ENCODE measurements at places on chromosomes 12 and 14.

DNA sequence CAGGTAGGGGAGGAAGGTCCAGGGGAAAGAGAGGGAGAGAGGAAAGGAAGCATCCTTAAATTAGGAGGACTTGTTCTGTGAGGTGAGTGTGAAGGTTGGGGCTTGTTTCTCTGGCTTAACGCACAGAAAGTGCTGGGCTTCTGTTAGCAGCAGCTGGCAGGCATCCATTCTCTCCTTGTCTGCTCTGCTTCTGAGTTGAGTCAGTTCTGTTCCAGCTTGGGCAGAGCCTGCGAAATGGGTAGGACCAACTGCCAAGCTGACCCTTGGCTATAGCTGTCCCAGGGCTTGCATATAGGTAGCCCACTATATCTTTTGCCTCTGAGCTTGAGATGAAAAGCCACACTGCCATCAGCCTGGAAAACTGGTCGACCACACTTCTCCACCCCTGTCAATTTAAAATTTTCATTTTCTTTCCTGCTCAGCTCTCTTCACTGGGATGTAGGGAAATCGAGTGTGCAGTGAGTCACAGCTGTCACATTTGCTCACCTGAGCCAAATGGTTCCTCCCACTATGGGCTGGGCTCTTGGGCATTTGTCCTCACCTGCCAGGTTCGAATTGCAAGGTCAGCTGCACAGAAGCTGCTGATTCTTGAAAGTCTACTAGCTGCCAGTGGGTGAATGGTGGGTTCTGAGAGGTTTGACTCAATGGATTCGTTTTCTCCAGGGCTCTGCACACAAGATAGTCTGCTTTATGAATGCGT is 256.4 kb upstream of the PWP1 start:
- no peak for DNase-seq

DNA sequence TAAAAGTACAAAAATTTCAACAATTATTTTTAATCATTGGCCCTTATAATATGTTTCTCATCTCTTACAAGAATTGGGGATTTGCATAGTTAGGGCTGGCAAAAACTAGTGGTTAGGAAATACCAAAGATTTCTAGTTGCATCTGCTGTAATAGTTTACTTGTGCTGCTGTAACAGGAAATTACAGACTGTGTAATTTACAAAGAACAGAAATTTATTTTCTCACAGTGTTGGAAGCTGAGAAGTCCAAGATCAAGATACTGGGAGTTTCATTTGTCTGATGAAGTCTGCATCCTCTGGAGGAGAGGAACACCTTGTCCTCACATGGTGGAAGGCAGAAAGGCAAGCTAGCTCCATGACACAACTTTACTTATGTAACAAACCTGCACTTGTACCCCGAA is 157.0 kb downstream of the FLRT2 start:
- no peak for DNase-seq

DNA sequence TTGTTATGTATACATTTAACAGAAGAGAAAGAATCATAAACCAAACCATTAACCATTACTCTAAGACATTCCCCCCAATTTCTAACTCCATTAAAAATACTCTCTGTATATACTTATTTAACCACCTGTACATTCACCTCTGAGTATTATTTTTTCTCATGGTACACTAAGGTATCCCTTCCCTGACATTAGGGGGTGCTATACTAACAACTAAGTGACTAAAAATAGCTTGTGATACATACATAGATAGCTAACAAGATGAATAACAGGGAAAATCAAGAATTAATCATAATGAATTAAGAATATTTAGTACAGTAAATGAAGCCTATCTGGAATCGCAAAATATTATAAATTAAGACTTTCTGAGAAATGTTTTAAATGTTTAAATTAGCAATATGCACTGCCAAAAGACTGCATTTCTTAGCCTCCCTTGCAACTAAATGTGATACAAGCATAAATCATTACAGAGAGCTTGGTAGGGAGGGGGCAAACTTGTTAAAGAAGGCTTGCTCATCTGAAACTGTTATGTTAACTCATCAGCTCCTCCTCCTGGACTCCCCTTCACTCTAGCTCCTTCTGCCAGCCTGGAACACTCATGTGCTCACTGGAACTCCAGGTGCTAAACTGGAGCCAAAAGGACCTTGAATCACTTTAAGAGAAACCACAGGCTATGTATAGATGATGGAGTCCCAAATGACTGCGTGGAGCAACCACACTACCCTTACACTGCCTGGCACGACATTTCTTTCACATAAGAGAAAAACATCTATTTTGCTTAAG is 14.9 kb downstream of the C2CD5 start:
- no peak for DNase-seq

DNA sequence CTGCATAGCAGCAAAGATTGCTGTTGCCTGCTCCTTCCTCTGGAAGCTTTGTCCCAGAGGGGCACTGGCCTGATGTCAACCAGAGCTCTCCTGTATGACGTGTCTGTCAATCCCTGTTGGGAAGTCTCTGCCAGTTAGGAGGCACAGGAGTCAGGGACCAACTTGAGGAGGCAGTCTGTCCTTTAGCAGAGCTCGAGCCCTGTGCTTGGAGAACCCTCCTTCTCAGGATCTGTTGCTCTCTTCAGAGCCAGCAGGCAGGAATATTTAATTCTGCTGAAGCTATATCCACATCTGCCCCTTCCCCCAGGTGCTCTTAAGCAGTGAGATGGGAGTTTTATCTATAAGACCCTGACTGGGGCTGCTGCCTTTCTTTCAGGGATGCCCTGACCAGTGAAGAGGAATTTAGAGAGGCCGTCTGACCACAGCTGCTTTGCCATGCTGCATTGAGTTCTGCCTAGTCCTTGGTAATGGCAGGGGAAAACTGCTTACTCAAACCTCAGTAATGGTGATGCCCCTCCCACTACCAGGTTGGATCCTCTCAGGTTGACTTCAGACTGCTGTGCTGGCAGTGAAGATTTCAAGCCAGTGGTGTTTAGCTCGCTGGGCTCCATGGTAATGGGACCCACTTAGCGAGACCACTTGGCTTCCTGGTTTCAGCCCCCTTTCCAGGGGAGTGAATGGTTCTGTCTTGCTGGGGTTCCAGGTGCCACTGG is 218.6 kb upstream of the SLC38A2 start:
- DNase-seq, result no peak

GRCh38 chr12:2101771-2102170 is 49.0 kb downstream of the CACNA1C start:
- DNase-seq, result no peak

DNA sequence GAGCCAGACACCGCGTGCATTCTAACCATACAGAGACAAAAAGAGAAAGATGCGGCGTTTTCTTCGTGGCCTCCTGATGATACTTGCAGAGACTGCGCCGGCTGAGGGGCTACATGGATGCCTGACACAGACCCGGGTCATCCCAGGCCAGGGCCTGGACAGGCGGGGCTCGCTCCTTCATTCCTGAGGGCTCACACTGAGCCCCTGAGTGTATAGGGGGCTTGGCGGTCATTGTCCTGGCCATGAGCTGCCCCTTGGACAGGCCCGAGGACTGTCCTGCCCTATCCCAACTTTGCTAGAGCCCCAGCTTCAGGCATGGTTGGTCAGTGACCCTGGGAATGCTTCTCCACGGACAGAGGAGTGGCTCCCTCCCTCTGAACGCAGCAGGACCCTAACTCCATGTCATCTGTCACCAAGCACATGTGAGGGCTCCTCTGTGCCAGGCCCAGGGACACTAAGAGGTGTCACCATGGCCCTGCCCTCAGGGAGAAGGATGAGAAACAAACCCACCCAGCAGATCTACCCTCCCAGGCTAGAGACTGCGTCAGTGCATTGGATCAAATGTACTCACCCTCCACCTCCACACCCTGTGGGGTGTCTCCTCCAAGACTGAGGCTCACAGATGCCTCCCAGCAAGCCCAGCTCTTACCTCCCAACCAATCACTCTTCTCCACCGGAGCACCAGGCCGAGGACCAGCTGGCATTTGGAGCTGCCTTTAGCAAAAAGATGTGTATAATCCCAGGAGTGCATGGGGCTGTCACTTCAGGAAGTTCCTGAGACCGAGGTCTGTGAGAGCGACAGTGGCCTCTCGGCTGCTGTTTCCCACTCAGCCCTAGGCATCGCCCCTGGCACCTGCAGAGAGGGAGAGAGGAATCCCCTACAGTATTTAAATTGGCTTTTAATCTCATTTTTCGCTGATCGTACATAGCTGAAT is 102.7 kb downstream of the DICER1 start:
- DNase-seq, result no peak

- DNase-seq, result no peak
Measured at GRCh38 chr14:98183556-98183955, 1088.4 kb downstream of the BCL11B start.

DNA sequence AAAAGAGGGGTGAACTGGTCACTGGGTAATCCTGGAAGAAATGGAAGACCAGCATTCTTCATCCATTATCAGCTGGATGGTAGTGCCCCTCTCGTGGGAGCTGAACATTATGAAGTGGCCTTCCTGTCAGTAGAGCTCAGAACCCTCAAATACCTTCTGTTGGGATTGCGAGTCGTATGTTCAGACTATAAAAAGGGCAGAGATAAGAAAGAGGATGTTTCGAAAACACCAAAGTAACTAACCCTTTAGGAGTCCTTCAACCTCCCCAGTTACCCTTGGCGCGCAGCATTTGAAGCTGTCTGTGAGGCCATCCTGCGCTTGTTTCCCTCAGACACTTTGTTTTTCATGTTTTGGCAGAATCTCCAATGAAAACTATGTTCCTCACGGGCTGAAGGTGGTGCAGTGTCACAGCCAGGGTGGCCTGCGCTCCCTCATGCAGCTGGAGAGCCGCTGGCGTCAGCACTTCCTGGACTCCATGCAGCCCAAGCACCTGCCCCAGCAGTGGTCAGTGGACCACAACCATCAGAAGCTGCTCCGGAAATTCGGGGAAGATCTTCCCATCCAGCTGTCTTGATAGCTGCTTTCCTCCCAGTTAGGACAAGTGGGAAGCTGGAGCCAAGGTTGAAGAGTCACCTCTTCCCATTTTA is 19.3 kb upstream of the GALNT16 start:
- DNase-seq, result no peak

- DNase-seq, result no peak
Measured at GRCh38 chr14:64507376-64508156, 3.0 kb downstream of the ZBTB1 start.

- DNase-seq, result no peak
Measured at GRCh38 chr12:15662303-15662980, 126.7 kb downstream of the EPS8 start.

DNA sequence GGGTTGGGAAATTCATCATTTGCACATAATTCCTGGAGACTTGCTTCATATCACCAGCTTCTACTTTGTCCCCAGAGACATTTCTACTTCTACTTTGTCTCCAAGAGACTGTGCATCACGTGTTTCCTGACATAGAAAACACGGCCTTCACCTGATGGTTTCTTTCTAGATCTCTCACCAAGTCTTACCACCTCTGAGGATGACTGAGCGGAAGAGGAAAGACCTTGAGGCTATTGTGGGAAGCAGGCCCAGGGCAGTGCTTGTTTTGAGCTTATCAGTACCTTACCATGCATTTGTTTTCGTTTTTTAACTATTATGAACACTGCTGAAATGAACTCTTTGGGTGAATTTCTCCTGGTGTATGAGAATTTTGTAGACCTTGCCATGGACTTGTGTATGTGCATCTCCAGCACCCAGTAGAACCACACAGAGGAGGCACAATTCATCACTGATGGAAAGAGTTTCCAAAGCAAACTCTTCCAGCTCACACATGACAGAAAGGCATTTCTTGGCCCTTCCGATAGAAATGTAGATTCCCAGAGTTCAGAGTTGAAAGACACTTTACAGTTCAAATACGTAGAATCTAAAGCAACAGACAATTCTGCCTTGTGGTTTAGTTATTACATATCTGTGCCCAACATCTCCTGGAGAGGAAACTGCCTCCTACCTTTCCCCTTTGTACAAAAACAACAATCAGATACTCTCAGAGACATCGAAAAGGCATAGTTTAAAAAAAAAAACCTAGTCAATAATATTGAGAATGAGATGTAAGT is 434.7 kb downstream of the FUT8 start:
- DNase-seq, result peak; percentile 48

GRCh38 chr14:92930737-92931602 is 8.0 kb downstream of the CHGA start:
- no peak for DNase-seq

DNA sequence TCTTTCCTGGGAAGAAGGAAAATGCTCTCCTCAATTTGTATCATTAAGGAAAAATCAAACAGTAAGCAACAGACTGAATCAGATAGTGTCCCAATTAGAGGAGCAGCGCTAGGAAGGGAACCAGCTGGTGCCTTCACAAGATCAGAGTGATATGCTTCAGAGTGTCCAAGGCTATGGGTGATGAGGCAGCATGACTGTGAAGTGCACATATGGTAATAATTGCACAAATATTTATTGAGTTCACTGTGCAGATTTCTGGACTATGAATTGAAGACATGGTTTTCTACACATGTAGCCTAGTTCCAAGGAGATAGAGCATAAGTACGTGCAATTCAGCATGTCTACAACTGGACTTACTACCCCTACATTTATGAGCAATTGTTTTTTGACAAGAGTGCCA is 78.8 kb upstream of the EVL start:
- no peak for DNase-seq

DNA sequence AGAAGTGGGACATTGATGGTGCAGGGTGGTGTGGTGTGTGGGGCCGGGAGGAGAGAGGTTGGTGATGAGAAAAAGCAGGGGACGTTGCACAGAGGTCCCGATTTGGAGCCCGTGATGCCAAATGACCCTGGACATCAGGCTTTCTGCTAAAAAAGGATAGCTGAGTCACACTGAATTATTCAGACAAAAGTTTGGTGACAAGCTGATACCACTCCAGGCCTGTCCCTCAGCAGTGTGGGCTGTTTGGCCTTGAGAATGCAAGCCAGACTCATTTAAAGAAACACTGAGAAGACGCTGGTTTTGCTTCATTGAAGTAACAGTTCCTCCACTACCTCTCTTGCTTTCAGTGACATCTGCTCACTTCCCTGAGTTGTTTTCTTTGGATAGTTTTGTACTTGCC is 262.1 kb upstream of the PWP1 start:
- no peak for DNase-seq

DNA sequence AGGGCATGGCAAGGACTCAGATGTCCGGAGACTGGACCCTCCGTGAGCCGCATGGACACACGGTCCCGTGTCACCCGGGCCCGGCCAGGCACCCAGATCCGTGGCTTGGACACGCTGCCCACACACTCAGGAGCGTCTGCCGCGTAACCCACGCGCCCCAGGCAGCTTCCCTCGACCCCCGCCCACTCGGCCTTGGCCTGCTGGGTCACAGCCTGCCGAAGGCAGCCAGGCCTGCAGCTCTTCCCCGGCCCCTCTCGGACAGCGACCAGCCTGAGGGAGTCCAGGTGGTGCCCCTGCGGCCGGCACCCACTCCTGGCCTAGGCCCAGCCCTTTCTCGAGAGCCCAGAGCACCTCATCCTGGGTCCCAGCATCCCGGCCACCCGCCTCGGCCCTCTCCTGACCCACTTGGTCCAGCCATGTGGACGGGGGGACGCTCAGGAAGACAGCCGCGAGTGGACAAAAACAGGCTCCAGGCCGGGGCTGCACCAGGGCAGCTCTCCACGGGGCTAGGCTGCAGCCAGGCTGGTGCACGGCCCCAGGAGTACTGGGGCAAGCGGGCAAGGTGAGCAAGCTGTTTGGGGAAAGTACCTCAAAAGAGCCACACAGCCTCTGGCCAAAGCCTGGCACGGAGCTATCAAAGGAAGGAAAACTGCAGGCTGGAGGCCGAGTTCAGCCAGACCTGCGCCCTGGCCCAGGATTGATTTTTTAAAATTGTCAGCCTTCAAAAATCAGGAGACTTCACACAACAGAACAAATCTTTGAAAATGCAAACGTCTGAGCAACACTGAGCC is 6.5 kb downstream of the AKT1 start:
- no peak for DNase-seq

Data from GM13977 (cell line).